ENCODE measurements at places on chromosomes 12 and 14.

DNA sequence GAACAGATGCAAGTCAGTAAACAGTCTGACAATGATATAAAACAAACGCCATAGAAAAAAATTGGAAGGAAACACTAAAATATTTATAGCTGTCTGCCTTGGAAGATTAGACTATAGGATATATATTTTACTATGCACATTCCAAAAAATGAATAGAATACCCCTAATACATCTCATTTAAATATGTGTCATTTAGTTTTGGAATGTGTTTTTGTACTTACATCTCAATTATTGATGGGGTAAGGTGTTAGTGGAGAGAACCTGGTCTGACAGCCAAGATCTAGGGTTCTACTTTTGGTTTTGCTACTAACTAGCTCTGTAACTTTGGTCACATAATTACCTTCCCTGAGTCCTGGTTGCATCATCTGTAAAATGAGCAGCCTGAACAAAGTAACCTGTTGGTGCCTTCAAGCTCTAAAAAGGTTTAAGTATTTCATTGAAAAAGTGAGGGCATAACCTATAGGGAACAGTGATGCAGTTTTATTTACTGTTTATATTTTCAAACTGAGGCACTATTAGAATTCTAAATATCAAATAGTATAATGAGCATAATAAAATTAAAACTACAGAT lies 28.6 kb upstream of the SLC6A13 start:
- DNase-seq: no peak

- DNase-seq: no peak
These were observed 51.8 kb downstream of the TRAF3 start for GRCh38 chr14:102829016-102829548.

- DNase-seq: no peak
These were observed 16.1 kb upstream of the CD69 start for GRCh38 chr12:9776781-9777180.

DNA sequence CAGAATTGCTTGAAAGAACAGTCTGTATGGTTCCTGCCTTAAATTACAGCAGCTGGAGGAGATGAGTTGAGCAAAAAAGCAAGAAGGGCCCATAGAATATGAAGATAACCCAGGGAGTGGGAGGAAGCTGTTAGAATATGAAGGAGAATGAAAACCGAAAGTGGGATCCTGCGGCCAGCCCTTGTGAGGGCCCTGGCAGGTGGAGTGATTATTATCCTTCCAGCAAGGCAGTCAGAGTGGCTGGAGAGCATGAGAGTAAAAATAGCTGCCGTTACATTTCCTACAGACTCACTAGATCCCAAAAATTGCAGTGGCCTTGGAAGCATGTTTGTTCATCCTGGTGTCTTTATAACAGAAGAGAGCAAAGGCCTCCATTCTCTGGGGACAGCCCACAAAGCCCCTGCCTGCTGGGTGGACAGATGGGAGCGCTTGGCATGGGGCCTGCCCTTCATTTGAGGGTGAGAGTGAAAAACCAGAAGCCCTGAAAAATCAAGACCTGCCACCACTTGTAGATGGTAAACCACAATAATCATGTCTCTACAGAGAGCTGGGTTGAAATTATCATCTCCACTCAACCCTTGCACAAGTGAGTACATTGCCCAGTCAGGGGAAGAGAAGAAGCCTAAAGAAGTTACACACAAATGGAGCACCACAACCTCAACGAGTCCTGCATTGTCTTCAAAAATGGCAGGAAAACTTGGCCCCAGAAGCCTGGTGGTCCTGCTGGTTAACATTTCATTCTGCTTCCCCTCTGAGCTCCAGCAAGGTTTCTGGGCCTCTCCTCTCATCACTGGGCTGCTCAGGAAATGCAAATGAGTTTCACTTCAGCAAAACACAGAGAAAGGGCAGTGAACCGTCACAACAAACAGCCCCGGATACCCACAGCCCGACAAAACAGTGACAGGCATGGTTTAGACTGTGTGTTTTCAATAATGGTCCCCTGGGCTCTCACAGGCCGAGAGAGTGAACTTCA lies 20.5 kb downstream of the ZDHHC22 start:
- DNase-seq: peak; percentile 65

DNA sequence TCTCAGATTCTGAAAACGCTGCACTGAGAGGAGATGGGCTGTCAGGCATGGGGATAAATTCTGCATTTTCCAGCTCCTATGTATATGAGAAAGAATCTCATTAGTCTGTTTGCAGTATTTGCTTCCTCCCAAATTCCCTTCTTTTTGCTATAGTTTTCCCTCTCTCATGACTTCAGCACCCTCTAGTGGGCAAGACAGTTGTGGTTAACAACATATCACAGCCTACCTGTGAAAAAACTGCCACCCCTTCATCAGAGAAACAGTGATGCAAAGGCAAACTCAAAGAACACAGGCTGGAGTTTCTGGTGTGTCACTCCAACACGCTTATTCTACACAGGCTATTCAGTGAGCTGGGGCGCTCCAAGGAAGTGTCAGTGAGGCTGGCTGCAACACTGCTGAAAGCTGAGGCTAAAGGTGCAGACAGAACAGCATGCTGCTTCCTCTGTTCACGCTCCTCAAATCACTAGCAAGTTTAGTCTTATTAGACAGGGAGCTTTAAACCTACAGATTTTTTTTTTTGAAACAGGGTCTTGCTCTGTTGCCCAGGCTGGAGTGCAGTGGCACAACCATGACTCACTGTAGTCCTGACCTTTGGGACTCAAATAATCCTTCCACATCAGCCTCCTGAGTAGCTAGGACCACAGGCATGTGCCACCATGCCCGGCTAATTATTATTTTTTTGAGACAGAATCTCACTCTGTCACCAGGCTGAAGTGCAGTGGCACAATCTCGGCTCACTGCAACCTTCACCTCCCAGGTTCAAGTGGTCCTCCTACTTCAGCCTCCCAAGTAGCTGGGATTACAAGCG lies 19.3 kb downstream of the ZC2HC1C start:
- DNase-seq: peak; percentile 43

GRCh38 chr12:58502841-58503240 lies 417.5 kb downstream of the LRIG3 start:
- no peak for DNase-seq

GRCh38 chr12:117484901-117485300 lies 123.5 kb upstream of the NOS1 start:
- DNase-seq: no peak

GRCh38 chr12:116171549-116171948 lies 105.9 kb downstream of the MED13L start:
- DNase-seq: no peak

- DNase-seq: no peak
These were observed 99.1 kb upstream of the MED13L start for GRCh38 chr12:116376354-116377193.

DNA sequence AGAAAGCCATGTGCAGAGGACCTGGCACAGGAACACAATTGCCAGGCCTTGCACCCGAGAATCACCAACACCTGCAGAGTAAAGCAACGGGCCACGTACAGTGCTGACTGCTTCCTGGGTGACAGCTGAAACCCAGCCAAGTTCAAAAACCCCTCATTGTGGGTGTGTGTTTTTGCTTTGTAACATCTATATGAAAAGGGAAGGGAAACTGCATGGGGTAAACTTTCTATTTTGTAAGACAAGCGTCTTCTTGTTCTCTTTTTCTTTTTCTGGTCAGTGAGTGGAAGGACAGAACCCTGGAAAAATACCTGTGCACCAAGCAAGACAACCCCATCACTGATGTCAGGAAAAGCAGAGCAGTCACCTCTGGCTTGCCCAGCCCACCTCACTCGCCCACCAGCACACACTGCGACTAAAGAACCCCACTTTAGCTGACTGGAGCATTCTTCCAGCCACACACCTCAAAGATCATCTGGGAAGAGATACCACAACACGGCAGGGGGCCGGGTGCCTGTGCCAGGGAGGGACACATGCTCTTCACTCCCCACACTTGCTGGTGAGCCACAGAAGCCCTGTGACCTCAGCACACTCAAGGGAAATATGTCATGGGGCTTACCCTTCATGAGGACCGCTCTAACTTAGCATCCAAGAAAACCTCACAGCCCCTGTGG lies 172.3 kb downstream of the NDUFA12 start:
- DNase-seq: peak; percentile 94

GRCh38 chr14:75497701-75498100 lies 24.6 kb upstream of the BATF start:
- no peak for DNase-seq

GRCh38 chr12:40602562-40602961 lies 89.7 kb upstream of the CNTN1 start:
- no peak for DNase-seq

GRCh38 chr14:50605766-50606165 lies 45.8 kb downstream of the ATL1 start:
- DNase-seq: no peak

DNA sequence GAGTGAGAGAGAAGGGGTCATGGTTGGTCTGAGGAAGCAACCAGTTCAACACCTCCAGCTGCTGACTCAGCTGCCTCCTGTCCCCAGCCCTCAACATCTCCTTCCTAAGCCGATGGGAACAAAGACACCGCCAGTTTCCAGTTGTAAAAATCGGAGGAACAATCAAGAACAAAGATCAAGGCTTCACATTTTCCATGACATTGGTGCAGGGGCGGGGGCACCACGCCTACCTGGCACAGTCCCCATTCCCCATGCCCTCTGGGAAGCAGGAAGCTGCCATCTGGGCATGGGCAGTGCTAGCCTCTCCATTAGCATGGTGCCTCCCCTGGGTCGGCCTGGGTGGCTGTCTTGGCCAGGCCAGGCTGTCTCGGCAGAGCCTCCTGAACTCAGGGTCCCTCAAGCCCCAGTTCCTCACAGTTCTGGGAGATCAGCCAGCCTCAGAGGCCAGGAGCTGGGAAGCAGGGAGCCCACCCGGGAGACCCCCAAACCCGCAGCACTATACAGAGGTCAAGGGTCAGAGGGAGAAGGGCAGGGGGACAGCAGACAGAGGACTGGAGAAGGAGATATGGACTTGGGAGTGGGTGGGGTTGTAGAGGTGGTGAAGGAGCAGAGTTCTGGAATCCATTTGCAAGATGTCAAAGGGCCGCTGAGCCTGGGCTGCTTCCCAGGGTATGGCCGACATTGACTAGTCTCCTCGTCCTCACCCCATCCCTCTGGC lies 19.6 kb upstream of the TMEM106C start:
- DNase-seq: no peak

DNA sequence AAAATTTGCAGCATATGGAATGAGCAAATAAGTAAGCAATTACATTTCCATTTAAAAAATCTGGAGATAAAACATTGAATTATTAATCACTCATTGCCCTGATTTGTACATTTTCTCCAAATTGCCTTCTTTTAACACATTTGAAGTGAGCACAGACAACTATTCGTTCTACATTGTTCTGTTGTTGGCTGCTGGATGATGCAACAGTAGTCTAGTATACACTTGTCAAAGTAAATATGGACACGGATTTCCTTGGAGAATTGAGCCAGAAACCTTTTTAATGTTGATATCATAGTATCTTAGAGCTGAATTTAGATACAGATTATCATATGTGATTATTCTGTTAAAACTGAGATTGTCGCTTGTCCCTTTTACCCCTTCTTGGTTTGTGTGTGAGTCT lies 188.2 kb downstream of the FUT8 start:
- no peak for DNase-seq

DNA sequence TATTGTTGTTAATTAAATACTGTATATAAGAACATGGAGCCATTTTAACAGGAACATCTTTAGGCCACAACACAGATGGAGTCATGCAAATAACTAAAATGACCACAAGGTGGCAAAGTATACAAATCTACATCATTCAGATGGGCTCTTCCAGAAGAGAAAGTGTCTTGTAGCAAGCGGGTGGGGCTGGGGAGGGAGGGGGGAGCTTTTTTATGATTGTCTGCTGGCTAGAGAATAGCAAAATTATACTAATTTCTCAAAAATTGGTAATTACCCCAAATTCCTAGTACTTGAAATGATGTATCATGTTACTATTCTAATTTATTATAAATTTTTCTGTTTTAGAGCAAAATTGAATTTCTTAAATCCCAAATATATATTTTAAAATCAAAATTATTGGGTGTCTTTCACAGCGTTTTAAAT lies 378.7 kb downstream of the PRKD1 start:
- peak; percentile 58 for DNase-seq

GRCh38 chr14:99436247-99437180 lies 44.1 kb downstream of the SETD3 start:
- DNase-seq: no peak

GRCh38 chr12:101877806-101878242 lies 444 bp downstream of the DRAM1 start:
- peak; percentile 10 for DNase-seq

- no peak for DNase-seq
These were observed 110.6 kb downstream of the CACNA1C start for GRCh38 chr12:2163177-2163941.

DNA sequence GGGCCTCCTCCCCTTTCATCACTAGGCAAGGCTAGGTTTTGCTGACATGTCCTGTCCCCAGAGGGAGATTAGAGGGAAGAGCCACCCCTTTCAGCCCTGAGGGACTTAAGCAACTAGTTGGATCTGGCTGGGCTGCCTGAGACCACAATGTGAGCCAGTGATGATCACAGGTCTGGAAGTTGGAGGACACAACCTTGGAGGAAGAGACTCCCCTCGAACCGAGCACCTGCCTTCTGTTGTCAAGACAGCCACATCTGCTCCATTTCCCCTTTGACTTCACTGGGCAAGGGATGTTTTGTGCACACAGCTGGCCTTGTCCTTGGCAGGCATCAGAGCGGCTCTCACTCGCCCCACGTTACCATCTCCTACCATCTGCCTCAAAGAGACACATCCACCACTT lies 31.4 kb downstream of the MVK start:
- no peak for DNase-seq

DNA sequence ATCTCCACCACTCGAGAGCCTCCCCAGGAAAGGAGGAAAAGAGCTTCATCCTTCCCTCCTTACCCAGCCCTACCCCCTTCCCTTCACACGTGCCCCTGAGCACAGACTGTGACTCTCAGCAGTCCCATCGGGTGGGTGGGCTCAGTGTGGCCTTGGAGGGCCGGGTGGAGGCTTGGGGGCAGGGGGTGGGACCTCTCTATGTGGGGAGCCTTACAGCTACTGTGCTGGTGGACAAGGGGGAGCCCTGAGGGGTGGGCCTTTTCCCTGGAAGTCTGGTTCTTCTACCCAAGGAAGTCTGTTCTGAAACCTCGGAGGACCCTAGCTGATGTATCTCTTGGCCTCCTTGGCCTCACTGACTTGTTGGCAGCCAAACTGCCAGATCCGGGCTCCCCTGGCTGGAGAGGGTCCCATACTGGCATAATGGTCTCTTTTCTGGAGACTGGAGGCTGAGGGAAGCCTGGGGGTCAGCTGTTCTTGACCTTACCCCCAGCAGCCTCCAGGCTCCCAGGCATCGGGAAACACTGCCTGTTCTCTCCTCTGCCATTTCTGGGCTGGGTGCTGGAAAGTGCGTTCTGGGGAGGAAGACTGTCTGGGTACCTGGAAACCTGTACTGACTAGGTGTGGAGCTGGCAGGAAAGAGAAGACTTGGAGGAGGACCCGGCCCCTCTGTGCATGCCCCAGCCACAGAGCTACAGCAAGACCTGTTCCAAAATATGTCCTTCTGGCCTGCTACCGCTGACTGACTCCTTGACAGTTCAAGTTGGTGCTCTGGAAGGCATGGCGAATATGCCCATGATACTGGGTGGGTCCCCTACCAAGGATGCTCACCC lies 7.6 kb downstream of the VASH1 start:
- DNase-seq: no peak

All from RPMI8226 (cell line).